ENCODE measurements at places on chromosomes 11 and 22. TPM values are rescaled to one million over a fixed set of nuclear protein-coding genes. Genes with fewer than 3 reads are reported as not detected.

DNA sequence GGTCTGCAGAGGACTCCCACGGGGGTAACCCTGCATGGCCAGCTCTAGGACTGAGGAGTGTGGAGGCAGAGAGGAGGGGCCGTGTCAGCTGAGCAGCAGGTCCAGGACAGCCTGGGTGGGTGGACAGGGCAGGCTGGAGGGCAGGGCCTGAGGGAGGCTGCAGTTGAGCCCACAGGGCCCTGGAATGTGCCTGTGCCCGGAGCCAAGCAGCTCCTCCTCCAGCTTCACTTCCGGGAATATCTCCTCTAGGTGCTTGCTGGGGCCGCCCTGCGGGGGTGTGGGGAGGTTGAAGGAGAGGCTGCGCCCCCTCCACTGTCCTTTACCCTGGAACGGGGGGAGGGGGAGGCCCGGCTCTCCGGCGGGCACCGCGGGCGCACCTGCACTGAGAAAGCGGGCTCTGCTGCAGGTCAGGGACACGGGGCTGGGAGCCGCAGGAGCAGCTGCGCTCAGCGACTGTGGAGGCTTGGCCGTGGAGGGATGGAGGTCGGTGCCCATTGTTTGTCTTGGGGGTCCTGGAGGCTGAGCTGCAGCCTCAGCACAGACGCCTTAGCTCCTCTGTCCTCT, 1293.2 kb downstream of the BRD1 start:
- no peak overlapping the region for H3K27ac ChIP-seq
- H3K27me3 ChIP-seq: no peaks in the 10 kb centered on the region
- H3K4me1 ChIP-seq: no peaks in the 10 kb centered on the region
- no peak overlapping the region for H3K4me3 ChIP-seq
- no peaks in the 10 kb centered on the region for H3K36me3 ChIP-seq
- no peak for DNase-seq

Gene NXPE2
- total RNA-seq: not detected

DNA sequence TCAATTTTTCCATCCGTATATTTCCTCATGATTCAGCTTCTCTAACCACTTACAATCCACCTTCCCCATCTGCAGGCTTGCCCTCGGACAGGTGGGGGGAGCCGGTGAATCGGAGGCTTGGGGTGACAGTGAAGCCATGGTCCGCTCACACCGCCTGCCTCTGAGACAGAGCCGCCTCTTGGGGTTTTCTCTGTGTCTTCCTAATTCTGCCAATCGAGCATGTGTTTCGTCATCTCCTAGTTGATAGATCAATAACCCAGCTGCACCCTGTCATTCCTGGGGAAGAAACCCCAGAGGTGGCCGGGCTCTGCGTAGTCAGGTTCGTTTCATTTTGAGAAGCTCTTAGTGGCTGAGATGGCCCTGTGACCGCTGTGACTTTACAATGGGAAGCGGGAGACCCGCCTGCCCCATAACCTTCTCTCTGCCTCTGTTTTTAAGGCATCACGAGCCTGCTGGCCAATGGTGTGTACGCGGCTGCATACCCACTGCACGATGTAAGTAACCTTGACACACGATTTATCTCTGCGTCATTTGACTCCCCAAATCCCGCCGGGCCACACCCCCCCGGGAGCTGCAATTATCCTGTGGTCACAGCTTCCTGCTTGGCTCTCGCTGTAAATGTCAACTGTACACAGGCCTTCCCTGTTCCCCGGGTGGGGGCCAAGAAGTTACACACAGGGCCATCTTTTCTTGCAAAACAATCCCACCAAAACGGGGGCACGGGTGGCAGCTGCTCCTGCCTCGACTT, 33.3 kb downstream of the ANO1 start:
- no peaks in the 10 kb centered on the region for H3K27me3 ChIP-seq
- no peak overlapping the region for H3K4me3 ChIP-seq
- H3K4me1 ChIP-seq: no peaks in the 10 kb centered on the region
- H3K36me3 ChIP-seq: no peaks in the 10 kb centered on the region
- DNase-seq: no peak
- H3K27ac ChIP-seq: no peak overlapping the region

DNA sequence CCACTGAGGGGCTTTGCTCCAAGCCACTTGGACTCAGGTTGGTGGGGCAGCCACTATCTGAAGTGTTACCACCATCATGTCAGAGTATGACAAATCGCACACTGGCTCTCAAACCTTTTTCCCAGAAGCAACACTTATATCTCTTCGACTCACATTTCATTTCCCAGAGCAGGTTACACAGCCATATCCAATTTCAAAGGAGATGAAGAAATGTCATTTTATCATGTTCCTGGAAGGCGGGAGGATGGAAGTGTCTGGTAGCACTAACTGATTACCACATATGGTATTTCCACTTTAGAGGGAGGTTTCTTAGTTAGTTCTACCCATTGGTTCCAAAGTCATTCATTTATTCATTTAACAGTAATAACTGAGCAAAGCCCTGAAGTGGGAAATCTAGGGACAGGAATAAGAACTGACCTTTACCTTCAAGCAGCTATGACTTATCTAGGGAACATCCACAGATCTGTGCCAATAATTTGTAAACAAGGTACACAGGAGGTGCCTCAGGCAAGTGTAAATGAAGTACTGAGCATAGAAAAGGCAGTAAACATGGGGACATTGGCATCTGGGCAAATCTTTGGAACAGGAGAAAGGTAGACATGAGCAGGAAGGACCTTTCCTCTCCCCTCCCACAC, 54.9 kb upstream of the LRRC55 start:
- DNase-seq: no peak
- H3K27ac ChIP-seq: no peak overlapping the region
- H3K4me3 ChIP-seq: no peak overlapping the region
- H3K4me1 ChIP-seq: no peaks in the 10 kb centered on the region
- H3K27me3 ChIP-seq: peaks cover 9% of the 10 kb centered on the region

Gene UPB1
- 3.8 TPM for total RNA-seq

- no peaks in the 10 kb centered on the region for H3K27me3 ChIP-seq
- H3K36me3 ChIP-seq: no peaks in the 10 kb centered on the region
- H3K4me1 ChIP-seq: no peaks in the 10 kb centered on the region
- H3K27ac ChIP-seq: no peak overlapping the region
- H3K4me3 ChIP-seq: no peak overlapping the region
These were observed 336.8 kb upstream of the NCAM1 start for GRCh38 chr11:112624431-112624830.

- no peak for DNase-seq
- no peaks in the 10 kb centered on the region for H3K27me3 ChIP-seq
- no peak overlapping the region for H3K4me3 ChIP-seq
- no peaks in the 10 kb centered on the region for H3K36me3 ChIP-seq
- H3K4me1 ChIP-seq: no peaks in the 10 kb centered on the region
These were observed 110.9 kb upstream of the PITPNB start for GRCh38 chr22:28029956-28030355.

DNA sequence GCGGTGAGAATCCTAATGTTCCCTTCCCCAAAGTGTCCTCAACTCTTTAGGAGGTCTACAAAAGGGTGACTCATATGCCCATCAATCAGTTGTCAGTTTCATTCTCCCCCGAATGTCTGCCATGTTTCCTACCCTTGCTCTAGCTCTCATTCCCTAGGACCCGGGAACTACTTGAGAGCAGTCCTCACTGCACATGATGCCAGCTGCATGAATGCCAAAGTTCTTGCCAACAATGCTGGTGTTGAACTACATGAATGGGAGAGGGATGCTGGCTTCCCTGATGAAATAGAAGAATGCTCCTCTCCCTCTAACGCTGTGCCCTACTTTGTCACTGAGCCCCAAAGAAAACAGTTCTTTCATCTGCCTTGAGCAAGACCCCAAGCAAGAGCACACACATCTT, 12.5 kb upstream of the FSHB start:
- DNase-seq: no peak
- no peak overlapping the region for H3K27ac ChIP-seq
- H3K4me3 ChIP-seq: no peak overlapping the region

GRCh38 chr11:10309163-10310093, 4.6 kb downstream of the ADM start:
- H3K27ac ChIP-seq: no peak overlapping the region
- peaks cover 39% of the 10 kb centered on the region for H3K4me1 ChIP-seq
- no peaks in the 10 kb centered on the region for H3K36me3 ChIP-seq
- no peak for DNase-seq

Gene DGAT2
- total RNA-seq: 0.42 TPM

Gene TUBA8
- total RNA-seq: 2.3 TPM

GRCh38 chr22:29049655-29050263, 11.9 kb downstream of the C22orf31 start:
- H3K27me3 ChIP-seq: no peaks in the 10 kb centered on the region
- no peak overlapping the region for H3K4me3 ChIP-seq
- no peaks in the 10 kb centered on the region for H3K36me3 ChIP-seq
- DNase-seq: no peak

DNA sequence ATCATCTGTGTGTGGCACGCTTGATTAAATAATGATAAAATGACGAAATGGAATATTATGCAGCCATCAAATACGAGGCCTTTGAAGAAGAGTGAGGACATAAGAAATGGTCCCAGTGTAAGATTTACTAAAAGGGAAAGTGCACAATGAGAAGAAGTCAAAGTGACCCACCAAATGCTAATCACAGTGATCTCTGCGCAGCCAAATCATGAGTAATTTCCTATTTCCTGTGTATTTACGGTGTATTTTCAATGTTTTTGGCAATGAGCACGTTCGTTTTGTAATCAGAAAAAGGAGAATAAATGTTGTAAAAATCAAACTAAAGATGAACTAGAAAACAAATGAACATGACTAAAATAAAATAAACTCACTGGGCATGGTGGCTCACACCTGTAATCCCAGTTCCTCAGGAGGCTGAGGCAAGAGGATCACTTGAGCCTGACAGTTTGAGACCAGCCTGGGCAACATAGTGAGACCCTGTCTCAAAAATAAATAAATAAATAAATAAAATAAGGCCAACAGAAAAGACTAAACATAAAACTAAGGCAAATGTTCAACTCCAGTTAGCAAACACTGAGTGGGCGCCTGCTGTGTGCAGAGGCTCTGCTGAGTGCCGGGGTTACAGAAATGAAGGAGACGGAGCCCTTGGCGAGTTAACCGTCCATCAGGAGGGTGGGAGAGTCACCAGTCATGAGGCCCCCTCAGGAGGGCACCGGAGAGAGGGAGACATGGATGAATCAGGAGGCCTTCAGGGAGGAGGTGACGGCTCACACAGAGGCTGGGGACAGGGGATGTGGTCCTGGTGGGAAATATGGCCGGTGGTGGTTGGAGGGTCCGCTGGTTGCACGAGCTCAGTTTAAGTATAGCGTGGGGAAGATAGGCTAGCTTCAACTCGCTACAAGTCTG, 26.0 kb upstream of the CBX7 start:
- H3K4me1 ChIP-seq: peaks cover 40% of the 10 kb centered on the region
- no peak overlapping the region for H3K27ac ChIP-seq

GRCh38 chr11:72353861-72354260, 80.5 kb downstream of the CLPB start:
- no peaks in the 10 kb centered on the region for H3K4me1 ChIP-seq
- peaks cover 2% of the 10 kb centered on the region for H3K36me3 ChIP-seq
- H3K27ac ChIP-seq: no peak overlapping the region

DNA sequence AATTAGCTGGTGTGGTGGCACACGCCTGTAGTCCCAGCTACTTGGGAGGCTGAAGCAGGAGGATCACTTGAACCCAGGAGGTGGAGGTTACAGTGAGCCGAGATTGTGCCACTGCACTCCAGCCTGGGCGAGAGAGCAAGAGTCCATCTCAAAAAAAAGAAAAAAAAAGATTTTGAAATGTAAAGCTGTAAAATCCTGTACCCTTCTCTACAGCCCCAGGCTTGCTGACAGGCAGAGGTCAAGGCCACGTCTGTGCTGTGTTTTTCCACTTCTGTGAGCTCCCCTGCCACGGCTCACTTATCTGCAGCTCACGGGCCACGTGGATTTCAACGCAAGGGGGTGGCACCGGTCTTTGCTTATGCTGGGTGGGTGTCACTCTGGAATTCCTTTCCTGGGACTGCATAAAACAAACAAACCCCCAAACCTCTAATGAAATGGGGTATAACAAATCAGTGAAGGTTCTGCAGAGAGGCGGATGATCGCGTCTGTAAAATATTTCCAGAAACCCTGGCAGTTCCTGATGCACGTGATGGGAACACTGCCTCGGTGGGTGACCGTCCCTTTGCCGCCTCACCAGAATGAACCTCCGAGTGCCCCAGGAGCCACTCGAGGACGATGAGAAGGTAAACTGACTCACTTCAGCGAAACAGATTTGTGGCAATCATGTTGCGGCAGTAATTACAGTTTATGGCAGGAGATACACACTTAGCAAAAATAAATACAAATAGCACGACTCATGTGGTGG, 44.0 kb upstream of the ATXN10 start:
- no peaks in the 10 kb centered on the region for H3K27me3 ChIP-seq
- H3K27ac ChIP-seq: no peak overlapping the region
- no peak for DNase-seq
- no peaks in the 10 kb centered on the region for H3K36me3 ChIP-seq
- no peaks in the 10 kb centered on the region for H3K4me1 ChIP-seq
- H3K4me3 ChIP-seq: no peak overlapping the region

GRCh38 chr11:58770627-58771457, 39.1 kb upstream of the GLYAT start:
- no peak for DNase-seq
- H3K4me1 ChIP-seq: no peaks in the 10 kb centered on the region
- H3K27ac ChIP-seq: no peak overlapping the region
- H3K27me3 ChIP-seq: no peaks in the 10 kb centered on the region

Gene SPI1
- total RNA-seq: 0.57 TPM

DNA sequence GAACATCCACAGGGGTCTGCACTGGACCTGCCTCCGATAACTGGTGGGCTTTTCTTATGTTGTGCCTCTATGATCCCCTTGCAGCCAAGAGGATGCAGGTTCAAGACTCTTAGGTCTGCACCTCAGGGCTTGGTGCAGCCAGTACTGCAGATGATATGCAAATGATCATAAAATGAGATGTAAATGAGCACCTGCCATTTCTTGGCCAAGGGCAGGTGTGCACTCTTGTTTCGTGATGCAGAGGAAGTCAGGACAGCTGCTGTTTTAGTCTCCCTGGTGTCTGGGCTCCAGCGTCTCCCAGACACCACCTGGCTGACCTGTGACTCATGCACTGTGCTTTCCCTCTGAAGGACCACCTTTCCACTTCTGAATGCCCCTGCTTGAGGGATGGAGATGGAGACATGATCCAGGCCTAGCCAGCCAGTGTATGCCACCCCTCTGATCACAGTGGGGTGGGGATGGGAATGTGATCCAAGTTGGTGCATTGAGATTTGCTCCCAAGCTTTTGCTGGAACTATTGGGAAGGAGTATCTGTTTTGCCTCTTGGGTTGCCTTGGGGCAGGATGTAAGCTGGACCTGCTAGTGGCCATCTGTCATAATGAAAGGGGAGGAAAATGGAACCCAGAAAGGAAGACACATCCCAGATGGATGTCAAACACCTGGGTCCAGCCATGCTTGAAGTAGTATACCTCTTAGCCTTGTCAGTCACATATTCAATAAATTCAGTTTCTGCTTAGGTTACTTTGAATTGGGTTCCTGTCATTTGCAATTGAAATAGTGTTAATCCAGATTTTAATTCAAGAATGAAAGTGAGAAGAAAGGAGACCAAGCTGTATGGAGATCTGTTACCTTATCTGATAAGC, 3.3 kb upstream of the KCNJ11 start:
- H3K27me3 ChIP-seq: no peaks in the 10 kb centered on the region
- H3K27ac ChIP-seq: no peak overlapping the region
- no peak overlapping the region for H3K4me3 ChIP-seq
- H3K36me3 ChIP-seq: no peaks in the 10 kb centered on the region
- no peak for DNase-seq

All from CD4-positive, CD25-positive, alpha-beta regulatory T cell (primary cell).